ENCODE measurements at places on chromosomes 7 and 10.

DNA sequence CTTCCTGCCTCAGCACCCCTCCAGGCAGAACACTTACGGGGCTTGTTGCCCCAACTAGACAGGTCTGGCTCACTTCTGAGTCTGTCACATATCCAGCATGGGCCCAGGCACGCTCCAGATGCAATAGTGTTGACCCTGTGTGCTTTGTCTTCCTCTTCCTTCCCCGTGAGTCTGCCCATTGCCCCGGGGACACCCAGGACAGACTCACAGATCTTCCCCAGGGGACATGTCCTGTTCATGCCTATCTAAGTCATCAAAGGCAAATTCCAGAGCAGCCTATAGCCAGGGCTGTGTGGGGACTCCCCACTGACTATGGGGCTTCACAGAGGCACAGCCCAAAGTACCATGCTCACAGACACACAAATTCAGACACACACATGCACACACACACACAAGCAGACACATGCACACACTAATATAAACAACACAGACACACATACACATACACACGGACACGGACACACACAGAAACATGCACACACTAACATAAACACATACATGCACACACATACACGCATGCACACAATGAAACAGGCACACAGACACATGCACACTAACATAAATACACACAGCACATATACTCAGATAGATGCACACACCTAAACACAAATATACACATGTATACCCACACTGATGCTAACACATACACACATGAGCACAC lies 175.8 kb downstream of the KCNMA1 start:
- DNase-seq: no peak

- peak; percentile 95 for DNase-seq
Measured at GRCh38 chr10:78255796-78256638, 222.4 kb downstream of the RPS24 start.

DNA sequence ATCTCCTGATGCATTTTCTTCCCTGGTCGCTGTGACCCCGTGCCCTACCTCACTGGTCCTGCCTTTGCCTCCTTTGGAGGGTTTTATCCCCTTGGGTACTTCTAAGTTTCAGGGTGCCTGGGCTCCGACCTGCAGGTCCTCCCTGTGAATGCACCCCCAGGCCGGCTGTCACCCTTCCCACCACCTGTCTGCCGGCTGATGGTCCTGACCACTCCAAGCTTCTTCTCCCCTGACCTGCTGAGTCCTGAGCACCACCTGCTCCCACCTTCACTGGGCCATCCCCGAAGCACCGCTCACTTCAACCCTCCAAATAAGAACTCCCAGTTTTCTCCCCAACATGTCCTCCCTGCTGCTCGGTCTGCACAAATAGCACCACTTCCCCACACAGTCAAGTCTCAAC lies 33.4 kb downstream of the TNS3 start:
- no peak for DNase-seq

DNA sequence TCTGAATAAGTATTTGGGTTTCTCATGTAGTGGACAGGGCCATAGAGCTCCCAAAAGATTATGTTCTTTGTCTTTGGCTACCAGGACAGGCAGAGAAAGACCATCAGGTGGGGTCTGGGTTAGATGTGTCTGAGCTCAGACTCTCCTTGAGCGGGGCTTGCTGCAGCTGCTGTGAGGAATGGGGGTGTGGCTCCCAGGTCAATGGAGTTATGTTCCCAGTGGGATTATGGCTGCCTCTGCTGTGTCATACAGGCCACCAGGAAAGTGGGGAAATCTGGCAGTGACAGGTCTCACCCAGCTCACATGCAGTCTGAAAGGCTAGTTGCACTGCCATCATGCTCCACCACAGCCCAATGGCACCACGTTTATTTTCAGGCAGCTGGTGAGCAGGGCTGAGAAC lies 97.0 kb upstream of the FERD3L start:
- no peak for DNase-seq

DNA sequence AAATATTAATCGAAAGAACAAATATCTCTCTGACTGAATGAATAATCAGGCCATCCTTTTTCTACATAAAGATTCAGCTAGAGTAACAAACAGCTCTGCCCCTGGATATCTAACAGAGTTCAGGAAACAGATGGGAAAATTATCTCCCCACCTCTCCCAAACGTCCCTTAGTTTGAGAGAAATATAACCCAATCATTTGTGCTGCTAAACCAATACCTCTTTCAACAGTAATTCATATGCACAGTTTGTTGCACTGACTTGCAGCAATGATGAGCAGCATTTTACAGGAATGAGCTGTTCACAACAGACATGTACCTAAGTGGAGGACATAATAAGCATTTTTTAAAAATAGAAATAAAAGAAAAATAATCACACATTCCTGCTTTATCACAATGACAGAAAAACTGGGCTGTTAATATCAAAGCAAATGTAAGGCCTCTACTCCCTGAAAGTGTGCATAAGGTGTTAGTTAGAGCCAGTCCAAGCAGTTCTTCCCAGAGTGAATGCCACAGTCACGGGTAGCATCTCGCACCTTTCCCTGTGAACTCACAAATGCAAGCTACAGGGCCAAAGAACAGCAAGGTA lies 2.3 kb downstream of the CREB3L2 start:
- no peak for DNase-seq

GRCh38 chr10:49117376-49118070 lies 2.2 kb upstream of the VSTM4 start:
- DNase-seq: no peak

GRCh38 chr10:29112827-29113615 lies 175.8 kb upstream of the LYZL1 start:
- DNase-seq: no peak

Measured in astrocyte of the spinal cord (primary cell).